ENCODE measurements at places on chromosomes 7 and 10.

DNA sequence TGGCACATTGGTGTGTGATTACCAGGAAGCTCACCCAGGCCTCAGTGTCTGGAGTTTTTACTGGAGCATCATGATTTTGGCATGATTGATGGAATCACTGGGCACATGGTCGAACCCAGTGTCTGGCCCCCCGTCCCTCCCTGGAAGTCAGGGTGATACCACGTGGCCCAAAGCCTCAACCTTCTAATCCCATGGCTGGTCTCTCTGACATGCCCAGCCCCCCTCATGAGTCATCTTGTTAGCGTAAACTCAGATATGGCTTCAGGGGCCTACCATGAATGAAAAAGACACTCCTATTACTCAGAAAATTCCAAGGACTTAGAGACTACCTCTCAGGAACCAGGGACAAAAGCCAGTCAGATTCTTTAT, 109.3 kb downstream of the GRK5 start:
- H3K27ac ChIP-seq = no peak overlapping the region
- H3K4me3 ChIP-seq = no peak overlapping the region
- no peak for DNase-seq
- H3K4me1 ChIP-seq = peaks cover 50% of the 10 kb centered on the region
- peaks cover 16% of the 10 kb centered on the region for H3K36me3 ChIP-seq

DNA sequence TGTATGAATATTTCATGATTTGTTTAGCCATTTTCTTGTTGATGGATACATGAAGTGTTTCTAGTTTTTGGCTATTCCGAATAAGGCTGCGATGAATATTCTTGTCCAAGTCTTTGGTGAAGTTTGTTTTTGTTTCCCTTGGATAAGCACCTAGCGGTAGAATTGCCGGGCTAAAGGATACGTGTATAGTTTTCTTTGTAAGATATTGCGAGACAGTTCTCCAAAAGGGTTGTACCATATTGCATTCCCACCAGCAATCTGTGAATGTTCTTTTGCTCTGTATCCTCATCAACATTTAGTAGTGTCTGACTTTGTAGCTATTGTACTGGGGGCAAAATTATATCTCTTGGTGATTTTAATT, 142.6 kb downstream of the DOCK1 start:
- no peak for DNase-seq
- H3K4me1 ChIP-seq = no peaks in the 10 kb centered on the region
- H3K36me3 ChIP-seq = no peaks in the 10 kb centered on the region

DNA sequence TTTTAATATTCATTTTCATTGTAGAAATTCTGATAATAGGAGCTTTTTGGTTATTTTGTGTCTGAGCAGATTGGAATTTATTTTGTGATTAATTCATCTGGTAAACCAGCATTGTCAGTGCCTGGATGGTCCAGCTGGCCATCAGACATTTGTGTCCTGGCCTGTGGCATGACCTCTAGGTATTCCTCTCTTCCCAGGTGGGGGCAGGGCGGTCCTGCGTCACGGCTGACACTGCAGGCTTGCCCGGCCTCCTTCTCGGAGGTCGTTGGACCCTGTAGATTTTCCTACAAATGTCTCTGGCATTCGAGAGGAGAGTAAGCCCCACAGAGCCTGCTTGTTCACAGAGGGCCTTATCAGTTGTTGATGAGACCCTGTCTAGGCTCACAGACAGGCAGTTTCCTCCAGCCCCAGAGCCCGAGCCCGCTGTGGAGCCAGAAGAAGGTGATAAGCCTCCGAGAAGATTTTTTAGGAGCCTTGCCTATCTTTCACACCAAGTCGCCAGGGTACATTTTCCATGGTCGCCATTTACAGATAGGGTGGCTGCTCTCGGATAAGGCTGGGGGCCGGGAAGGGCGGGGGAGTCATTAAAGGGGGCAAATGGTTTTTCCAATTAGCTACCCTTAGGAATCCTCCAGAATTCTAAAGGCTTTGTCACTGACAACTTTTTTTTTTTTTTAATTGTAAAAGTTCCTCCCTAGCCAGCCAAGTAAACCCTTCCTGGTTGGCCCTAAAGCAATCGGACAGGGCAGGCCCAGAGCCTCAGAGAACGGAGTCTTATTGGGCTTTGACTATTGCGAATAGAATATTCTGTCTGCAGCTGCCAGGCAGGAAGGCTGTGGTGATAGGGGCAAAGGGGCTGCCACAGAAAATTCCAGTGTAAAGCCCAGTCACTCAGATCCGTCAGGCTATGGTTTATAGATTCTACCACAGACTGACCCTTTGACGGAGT, 78.1 kb upstream of the TBX20 start:
- DNase-seq = no peak
- no peak overlapping the region for H3K4me3 ChIP-seq
- peaks cover 2% of the 10 kb centered on the region for H3K27me3 ChIP-seq
- no peak overlapping the region for H3K27ac ChIP-seq
- H3K4me1 ChIP-seq = no peaks in the 10 kb centered on the region
- no peaks in the 10 kb centered on the region for H3K36me3 ChIP-seq

GRCh38 chr10:117004227-117005025, 561 bp downstream of the SHTN1 start:
- DNase-seq = peak; percentile 34
- H3K27ac ChIP-seq = no peak overlapping the region
- no peaks in the 10 kb centered on the region for H3K36me3 ChIP-seq
- peak overlapping the region; percentile 77 for H3K4me3 ChIP-seq
- peaks cover 28% of the 10 kb centered on the region for H3K27me3 ChIP-seq

DNA sequence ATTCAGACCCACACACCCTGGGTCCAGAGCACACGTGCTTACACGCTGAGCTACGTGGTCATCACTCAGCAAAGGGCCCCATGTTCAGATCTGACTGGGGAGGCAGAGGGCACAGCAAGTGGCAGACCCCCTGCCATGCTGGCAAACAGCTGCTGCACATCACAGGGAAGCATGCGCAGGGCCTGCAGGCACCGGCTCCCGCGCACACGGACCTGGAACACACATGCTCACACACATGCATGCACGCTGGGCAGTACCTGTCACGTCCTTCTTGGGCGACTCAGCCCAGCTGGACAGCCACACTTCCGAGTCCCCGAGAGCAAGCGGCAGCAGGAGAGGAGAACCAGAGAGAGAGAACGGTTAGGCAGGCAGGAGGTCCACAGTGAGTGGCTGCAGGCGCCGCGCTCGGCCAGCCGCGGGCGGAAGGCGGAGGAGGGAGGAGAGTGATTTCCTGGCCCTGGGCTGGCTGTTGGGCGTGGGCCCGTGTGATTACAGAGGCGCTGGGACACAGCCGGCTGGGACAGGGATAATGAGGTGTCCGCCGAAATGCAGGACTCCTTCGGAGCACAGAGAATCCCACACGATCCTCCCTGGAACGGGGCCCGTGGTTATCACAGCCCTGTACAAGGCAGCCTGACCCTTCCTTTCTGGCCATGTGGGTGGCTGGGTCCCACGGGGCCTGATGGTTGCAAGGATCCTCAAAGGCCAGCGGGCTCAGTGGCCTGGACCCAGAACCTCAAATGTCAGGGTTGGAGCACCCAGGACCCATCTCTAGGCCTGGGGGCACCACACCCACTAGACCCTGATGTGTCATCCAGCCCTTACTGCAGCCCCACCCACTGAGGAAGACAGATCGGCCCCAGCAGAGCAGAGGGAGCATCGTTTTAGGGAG, 175.1 kb downstream of the NEURL1 start:
- DNase-seq = no peak
- peaks cover 6% of the 10 kb centered on the region for H3K36me3 ChIP-seq
- no peaks in the 10 kb centered on the region for H3K27me3 ChIP-seq

- H3K36me3 ChIP-seq = no peaks in the 10 kb centered on the region
- DNase-seq = no peak
- no peak overlapping the region for H3K27ac ChIP-seq
- no peak overlapping the region for H3K4me3 ChIP-seq
Observed at GRCh38 chr7:42831006-42831717, 80.7 kb downstream of the C7orf25 start.

DNA sequence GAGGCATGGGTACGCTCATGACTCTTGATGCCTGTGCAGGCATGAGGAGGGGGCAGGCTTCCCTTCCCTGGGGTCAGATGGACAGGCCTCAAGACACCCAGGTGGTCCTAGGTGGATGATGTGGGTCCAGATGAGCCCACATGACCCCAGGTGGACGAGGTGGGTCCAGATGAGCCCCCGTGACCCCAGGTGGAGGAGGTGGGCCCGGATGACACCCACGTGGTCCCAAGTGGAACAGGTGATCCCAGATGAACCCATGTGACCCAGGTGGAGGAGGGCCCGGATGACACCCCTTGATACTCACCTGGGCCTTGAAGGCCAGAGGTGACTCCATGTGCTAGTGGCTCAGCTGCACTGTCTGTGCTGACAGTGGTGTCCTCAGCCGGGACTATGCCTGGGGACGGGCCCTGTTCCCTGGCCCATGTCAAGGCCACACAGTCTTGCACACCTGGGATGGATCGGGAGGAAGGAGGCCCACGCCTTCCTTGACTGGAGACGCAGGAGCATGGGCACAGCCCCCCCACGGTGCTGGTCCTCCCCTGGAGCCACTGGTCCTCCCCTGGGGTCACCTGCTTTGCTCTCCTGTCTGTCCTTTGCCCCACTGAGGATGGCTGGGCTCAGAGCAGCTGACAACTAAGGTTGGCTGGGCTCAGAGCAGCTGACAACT, 3.2 kb downstream of the PRAP1 start:
- H3K36me3 ChIP-seq = no peaks in the 10 kb centered on the region
- no peaks in the 10 kb centered on the region for H3K4me1 ChIP-seq
- H3K27me3 ChIP-seq = peaks cover 5% of the 10 kb centered on the region
- DNase-seq = no peak
- no peak overlapping the region for H3K27ac ChIP-seq

DNA sequence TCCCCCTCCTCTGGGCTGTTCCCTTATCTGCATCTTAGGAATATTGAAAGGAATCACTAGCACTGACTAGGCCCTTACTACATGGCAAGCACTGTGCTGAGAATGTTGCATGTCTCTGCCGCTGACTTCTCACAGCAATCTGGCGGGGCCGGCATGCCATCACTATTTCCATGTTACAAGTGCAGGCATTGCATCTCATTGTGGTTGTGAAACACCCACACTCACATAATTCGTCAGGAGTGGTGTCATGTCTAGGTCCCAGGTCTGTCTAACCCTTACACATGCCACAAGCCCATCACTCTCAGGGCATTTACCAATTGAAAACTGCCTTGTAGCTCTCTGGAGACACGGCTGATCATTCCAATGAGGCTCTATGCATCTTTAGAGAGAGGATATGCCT, 8.5 kb upstream of the IL2RA start:
- peak overlapping the region; percentile 93 for H3K27ac ChIP-seq
- no peaks in the 10 kb centered on the region for H3K27me3 ChIP-seq
- DNase-seq = no peak
- H3K4me1 ChIP-seq = peaks cover 91% of the 10 kb centered on the region

GRCh38 chr7:138755331-138755747, 42.5 kb upstream of the TMEM213 start:
- no peak overlapping the region for H3K27ac ChIP-seq
- peaks cover 4% of the 10 kb centered on the region for H3K27me3 ChIP-seq
- H3K4me1 ChIP-seq = peaks cover 27% of the 10 kb centered on the region
- DNase-seq = no peak
- H3K4me3 ChIP-seq = no peak overlapping the region

DNA sequence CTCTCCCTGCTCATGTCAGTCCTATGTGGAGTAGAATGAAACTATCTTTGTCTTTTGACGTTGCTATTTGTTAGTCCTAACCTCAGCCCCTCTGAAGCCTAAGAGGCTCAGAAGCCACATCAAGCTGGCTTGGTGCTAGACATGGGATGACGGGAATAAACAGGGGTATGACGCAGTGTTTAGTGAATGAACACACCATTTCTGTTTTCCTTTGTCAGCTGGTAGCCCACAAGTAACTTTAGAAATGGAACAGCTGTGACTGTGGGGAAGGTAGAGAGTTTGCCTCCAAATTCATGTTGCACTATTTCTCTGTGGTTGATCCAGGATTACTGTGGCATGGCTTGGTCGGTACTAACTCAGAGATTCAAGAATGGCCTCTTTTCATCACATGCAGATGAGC, 31.3 kb downstream of the COX15 start:
- peak overlapping the region; percentile 19 for H3K27ac ChIP-seq
- no peaks in the 10 kb centered on the region for H3K27me3 ChIP-seq
- DNase-seq = no peak

GRCh38 chr7:128027485-128027980, 3.7 kb downstream of the LRRC4 start:
- peaks cover 3% of the 10 kb centered on the region for H3K4me1 ChIP-seq
- no peak overlapping the region for H3K4me3 ChIP-seq
- H3K36me3 ChIP-seq = peaks cover 7% of the 10 kb centered on the region
- H3K27me3 ChIP-seq = peaks cover 7% of the 10 kb centered on the region
- no peak overlapping the region for H3K27ac ChIP-seq

DNA sequence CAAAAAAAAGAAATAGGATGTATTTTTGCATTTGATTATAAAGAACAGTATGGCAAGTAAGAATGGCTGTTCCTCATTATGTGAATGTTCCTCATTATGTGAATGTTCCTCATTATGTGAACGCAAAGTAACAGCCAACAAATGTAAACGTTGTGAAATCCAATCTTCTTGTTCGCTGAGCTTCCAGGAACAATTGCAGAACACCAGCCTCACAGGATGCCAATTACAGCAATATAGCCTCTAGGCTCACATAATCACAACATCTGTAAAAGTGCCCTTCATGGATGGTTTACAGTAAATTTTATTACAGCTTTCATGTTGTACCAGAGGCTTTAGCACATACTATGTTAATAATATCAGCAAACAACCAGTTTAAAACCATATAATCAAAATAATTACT, 71.6 kb downstream of the THSD7A start:
- H3K36me3 ChIP-seq = no peaks in the 10 kb centered on the region
- DNase-seq = no peak
- no peaks in the 10 kb centered on the region for H3K27me3 ChIP-seq
- H3K4me3 ChIP-seq = no peak overlapping the region
